ENCODE measurements at places on chromosomes 12 and 14.

DNA sequence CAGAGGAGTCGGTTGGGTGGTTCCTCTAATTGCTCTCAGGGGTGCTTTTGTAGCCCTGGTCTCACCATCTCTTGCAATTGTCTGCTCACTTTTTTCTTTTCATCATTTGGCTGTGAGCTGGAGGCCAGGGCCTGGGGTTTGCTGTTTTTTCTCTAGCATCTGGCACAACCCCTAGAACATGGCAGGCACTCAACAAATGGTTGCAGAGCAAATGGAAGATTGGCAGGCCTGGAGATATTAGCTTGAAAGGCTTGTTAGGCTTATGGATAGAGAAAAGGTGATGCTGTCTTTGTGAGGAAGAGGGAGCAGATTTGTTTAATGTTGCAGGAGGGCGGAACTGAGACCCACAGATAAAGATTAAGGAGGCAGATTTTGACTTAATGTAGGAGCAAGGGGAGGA, 47.0 kb downstream of the GALNT8 start:
- no peaks in the 10 kb centered on the region for H3K36me3 ChIP-seq
- no peak overlapping the region for H3K4me3 ChIP-seq
- no peak overlapping the region for H3K27ac ChIP-seq
- DNase-seq = no peak

- no peak overlapping the region for H3K4me3 ChIP-seq
- H3K36me3 ChIP-seq = no peaks in the 10 kb centered on the region
- DNase-seq = no peak
- no peak overlapping the region for H3K27ac ChIP-seq
- no peaks in the 10 kb centered on the region for H3K4me1 ChIP-seq
Observed at GRCh38 chr12:76274420-76275083, 73.7 kb downstream of the BBS10 start.

GRCh38 chr12:59650588-59651228, 54.9 kb downstream of the SLC16A7 start:
- H3K27ac ChIP-seq = no peak overlapping the region
- no peak for DNase-seq
- no peaks in the 10 kb centered on the region for H3K36me3 ChIP-seq
- no peaks in the 10 kb centered on the region for H3K27me3 ChIP-seq
- peaks cover 11% of the 10 kb centered on the region for H3K4me1 ChIP-seq
- no peak overlapping the region for H3K4me3 ChIP-seq

DNA sequence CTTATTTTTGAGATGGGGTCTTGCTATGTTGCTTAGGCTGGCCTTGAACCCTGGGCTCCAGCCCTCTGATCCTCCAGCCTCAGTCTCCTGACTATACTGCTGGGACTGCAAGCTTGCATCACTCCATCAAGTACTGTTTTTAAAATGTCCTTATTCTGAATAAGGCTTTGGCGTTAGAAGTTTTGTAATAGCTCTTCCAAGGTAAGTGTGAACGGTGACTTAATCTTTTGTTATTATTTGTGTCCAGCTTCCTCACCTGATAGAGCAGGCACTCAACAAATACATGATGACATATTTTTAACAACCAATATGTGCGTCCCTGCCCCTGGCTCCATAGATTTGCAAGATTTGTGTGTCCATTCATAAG, 1.4 kb downstream of the C1RL start:
- peaks cover 6% of the 10 kb centered on the region for H3K36me3 ChIP-seq
- peak overlapping the region; percentile 97 for H3K27ac ChIP-seq
- H3K4me3 ChIP-seq = peak overlapping the region; percentile 63
- peaks cover 31% of the 10 kb centered on the region for H3K4me1 ChIP-seq

DNA sequence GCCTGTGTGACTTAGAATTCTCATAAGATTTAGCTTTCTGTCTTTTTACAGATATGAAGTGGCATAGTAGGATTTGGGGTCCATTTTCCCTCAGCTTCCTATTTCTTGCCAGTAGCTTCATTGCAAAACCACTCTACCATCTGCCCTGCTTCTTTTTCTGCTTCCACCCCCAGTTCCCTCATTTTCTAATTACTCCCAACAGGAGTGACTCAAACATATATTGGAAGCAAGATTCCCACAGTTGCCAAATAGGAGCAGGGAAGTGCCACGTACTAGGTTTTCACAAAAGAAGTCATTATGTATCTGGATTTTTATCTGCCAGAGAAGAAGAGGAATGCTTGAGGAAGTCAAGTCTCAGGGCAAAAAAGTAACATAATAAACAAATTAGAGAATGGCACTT, 64.1 kb downstream of the ANO4 start:
- no peaks in the 10 kb centered on the region for H3K4me1 ChIP-seq
- DNase-seq = no peak
- no peak overlapping the region for H3K4me3 ChIP-seq
- no peak overlapping the region for H3K27ac ChIP-seq
- no peaks in the 10 kb centered on the region for H3K27me3 ChIP-seq

DNA sequence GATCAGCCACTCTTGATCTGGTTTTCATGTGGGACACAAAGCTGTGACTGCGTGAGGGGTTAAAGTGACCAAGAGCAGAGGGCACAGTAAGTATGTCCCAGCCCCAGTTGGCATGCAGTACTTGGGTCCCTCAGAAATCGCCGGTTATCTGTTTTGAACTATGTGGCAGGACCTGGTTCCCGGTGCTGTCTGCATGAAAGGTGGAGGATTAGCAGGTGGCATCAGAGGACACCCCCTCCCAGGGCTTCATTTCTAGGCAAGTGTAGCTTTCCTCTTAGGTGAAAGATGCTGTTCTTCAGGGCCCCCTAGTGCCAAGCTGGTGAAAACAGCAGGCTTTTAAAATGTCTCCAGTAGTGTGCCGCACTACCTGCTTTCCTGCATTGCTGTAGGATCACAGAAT, 57.1 kb downstream of the ATG14 start:
- H3K27ac ChIP-seq = no peak overlapping the region
- DNase-seq = no peak
- no peaks in the 10 kb centered on the region for H3K27me3 ChIP-seq

GRCh38 chr14:31992011-31992447, 85.1 kb upstream of the ARHGAP5 start:
- H3K36me3 ChIP-seq = no peaks in the 10 kb centered on the region
- H3K4me3 ChIP-seq = no peak overlapping the region
- peaks cover 11% of the 10 kb centered on the region for H3K4me1 ChIP-seq
- peak overlapping the region; percentile 46 for H3K27ac ChIP-seq
- H3K27me3 ChIP-seq = no peaks in the 10 kb centered on the region

GRCh38 chr14:34502001-34502400, 37.5 kb downstream of the EAPP start:
- H3K36me3 ChIP-seq = no peaks in the 10 kb centered on the region
- H3K4me1 ChIP-seq = peaks cover 16% of the 10 kb centered on the region
- no peaks in the 10 kb centered on the region for H3K27me3 ChIP-seq
- no peak for DNase-seq
- H3K4me3 ChIP-seq = no peak overlapping the region

GRCh38 chr14:20733684-20734429, 11.8 kb upstream of the EDDM3A start:
- no peaks in the 10 kb centered on the region for H3K36me3 ChIP-seq
- no peak overlapping the region for H3K4me3 ChIP-seq
- DNase-seq = no peak
- H3K27me3 ChIP-seq = no peaks in the 10 kb centered on the region

DNA sequence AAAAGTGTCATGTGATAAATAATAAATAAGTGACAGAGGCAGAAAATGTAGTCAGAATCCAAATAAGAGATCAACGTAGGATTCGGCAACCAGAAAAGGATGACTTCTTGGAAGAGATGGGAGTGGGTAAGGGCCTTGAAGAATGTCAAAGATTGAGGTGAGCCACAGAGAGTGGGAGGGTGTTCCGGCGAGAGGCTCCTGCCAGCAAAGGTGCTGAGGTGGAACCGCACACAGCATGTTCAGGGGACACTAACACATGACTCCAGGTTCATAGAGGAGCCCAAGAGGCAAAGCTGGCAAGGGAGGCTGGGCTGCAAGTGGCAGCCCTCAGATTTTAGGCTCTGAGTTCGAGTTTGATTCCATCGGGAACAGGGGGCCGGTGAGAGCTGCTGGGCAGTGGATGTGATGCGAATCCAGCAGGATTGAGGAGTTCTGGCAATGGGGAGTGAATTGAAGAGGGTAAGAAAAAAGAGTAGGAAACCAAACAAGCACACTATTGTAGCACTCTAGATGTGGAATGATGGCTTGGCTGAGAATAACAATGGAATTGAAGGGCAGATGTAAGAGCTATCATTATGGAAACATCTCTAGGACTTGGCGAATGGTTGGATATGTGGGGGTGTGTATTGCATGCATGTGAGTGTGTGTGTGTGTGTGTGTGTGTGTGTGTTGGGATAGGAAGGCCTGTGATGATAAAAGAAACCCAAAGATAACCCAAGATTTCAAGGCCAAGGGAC, 36.5 kb downstream of the LRRC74A start:
- peaks cover 9% of the 10 kb centered on the region for H3K4me1 ChIP-seq
- H3K27ac ChIP-seq = no peak overlapping the region
- H3K4me3 ChIP-seq = no peak overlapping the region
- H3K36me3 ChIP-seq = no peaks in the 10 kb centered on the region
- no peak for DNase-seq

DNA sequence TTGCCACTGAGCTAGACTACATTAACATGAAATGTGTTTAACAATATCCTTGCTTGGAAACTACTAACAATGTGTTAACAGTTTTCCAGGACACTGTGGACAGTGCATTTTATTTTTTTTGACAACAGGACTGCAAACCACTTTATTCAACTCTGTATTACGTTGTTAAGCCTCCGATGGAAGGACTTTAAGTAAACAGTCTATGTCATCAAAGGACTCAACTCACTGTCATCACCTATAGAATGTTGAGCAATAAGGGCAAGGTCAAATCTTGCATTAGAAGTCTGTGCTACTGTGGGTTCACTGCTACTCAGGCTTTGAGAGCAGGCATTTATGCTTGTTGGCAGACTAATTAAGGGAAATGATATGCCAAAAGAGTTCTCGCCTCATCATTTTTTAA, 483.7 kb downstream of the FLRT2 start:
- no peak overlapping the region for H3K27ac ChIP-seq
- no peak for DNase-seq
- H3K27me3 ChIP-seq = no peaks in the 10 kb centered on the region
- H3K4me3 ChIP-seq = no peak overlapping the region
- no peaks in the 10 kb centered on the region for H3K4me1 ChIP-seq
